ENCODE measurements at places on chromosomes 4 and X.

DNA sequence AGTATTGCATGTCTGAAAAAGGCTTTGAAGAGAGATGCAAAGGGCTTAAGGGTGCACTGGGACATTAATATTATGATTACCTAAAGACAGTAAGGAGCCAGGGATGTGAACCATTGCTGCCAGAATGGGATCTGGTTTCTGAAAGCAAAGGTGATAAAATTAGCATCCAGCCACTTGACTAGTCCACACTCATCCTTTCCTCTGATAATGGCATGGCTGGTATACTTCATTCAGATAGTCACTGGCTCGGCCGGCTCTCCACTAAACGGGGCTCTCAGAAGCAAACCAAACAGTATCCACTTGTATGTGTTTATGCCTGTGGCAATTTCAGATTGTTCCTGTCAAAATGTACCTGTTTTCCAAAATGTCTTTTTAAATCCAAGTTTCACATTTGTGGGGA, 46.4 kb downstream of the MAMLD1 start:
- DNase-seq = no peak

- no peak for DNase-seq
Measured at GRCh38 chr4:89914609-89915550, 20.2 kb downstream of the MMRN1 start.

DNA sequence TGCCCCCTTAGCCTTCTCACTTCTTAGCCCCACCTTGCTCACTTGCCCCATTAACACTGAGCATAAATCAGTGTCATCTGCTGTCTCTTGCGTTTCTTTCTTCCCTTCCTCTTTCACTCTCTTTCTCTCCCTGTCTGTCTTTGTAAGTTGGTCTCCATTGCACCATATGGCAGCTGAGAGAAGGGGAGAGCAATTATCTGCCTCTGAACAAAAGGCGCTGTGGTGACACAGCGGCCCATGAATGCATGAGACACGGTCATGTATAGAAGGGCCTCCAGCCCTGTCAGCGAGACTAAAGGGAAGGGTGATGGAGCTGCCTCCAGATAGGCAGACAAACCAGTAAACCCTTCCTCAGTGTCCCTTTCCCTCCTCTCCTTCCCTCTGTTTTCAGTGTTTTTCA, 88.8 kb upstream of the PCDH18 start:
- no peak for DNase-seq

- DNase-seq = no peak
Measured at GRCh38 chr4:12050357-12050756, 621.7 kb upstream of the HS3ST1 start.

- no peak for DNase-seq
Measured at GRCh38 chr4:29581457-29581856, 1138.7 kb upstream of the PCDH7 start.

DNA sequence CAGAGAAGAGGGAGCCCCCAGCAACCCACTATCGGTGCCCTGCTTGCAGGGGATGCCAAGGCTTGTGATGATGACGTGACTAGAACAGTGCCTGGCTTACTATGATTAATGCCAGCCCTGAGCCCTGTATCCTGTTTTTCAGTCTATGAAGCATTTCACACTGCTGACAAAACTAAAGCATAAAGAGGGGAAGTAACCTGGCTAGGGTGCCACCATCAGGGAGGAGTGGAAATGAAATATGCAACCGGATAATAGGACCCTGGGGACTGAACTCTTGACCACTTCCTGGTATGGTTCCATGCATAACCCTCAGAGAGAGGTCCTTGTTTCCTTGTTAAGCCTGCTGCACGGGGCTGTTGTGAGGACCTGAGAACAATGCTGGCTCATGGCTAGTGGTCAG, 50.3 kb downstream of the MED28 start:
- no peak for DNase-seq

- DNase-seq = no peak
Measured at GRCh38 chr4:53147197-53147596, 218.7 kb downstream of the SCFD2 start.

- no peak for DNase-seq
Measured at GRCh38 chrX:44871931-44872820, 812 bp upstream of the KDM6A start.

DNA sequence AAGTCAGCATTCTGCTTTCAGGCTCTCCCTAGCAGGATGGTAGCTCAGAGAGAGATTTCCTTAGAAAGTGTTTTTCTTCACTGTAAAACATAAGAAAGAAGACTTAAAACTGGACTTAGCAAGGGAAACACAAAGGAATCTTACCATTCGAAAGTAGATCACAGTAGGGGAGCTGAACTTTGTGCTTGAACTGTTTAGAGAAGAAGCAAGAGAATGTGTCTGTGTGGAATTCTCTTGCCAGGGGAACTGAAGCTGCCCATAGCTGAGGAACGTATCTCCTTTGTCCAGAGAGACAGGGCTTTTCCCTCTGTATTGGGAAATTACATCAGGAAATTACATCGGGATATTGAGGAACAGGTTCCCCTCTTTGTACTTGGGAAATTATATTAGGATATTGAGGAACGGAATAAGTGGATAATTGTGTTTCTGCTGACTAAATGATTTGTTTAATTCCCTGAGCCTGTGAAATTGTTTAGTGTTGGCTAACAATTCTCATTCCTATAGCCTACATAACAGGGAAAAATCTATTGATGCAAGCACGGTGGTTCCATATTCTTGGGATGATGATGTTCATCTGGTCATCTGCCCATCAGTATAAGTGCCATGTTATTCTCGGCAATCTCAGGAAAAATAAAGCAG, 21.2 kb downstream of the SRD5A3 start:
- DNase-seq = no peak

GRCh38 chr4:147340111-147340510, 140.8 kb upstream of the EDNRA start:
- DNase-seq = no peak

DNA sequence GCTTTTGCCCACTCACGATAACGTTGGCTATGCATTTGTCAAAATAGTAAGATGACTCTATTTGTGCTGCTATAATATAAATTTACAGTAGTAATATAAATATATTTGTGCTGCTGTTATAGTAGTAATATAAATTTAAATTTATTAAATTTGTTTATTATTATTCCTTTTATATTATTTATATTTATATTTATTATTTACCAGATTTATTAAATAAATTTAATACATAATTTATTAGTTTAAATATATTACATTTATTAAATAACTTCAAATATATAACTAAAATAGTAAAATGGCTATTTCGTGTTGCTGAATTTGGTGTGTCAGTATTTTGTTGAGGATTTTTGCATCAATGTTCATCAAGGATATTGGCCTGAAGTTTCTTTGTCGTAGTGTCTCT, 246.5 kb upstream of the FGF16 start:
- DNase-seq = no peak

DNA sequence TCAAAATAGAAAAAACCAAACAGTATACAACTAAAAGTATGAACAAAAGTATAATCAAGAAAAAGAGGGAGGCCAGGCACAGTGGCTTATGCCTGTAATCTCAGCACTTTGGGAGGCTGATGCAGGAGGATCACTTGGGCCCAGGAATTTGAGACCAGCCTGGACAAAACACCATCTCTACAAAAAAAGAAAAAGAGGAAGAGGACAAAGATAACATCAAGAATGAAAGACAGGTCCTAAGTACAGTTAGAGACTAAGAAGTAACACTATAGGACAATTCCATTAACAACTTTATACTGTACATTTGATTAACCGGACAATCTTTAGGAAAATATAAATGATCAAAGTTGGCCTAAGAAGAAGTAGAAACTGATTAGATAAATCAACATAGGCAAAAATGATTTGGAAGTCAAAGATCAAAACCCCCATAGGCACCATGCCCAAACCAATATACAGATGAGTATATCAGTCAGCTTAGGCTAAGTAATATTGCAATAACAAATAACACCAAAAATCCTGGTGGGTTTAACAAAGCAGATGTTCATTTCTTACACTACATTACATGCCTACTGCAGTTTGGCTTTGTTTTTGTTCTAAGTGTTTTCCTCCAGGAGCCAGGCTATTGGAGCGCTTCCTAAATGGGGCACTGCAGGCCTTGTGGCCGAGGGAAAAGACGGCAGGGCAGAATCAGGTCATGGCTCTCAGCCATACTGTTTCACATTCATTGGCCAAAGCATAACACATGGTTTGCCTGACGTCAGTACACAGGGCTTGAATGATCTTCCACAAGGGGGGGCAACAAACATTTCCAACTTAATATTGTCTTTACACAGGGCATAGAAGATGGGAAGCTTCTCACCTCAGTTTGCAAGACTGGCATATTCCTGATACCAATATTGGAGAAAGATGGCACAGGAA, 42.2 kb upstream of the HGFAC start:
- no peak for DNase-seq

- no peak for DNase-seq
Measured at GRCh38 chr4:14513471-14513870, 488.8 kb upstream of the CPEB2 start.

- no peak for DNase-seq
Measured at GRCh38 chrX:42127563-42127962, 204.2 kb upstream of the CASK start.

DNA sequence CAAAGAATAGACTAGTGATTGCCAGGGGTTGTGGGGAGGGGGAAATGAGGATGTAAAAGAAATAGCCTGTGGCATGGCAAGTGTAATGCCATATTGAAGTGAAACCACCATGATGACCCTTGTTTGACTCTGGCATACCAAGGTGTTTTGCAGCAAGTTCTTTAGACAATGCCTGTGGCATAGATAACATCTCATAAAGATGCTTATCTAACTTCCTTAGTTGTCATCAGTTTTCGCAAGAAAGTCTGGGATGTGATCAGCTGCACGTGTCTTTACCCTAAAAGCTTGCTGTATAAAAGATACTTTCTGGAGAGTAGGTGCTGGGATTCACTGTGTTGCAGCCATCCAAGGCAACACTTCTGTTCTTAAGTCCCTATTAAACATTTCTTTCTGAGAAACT, 176.1 kb upstream of the MAGEB16 start:
- no peak for DNase-seq

GRCh38 chr4:7516773-7517144, 82.0 kb upstream of the PSAPL1 start:
- no peak for DNase-seq

DNA sequence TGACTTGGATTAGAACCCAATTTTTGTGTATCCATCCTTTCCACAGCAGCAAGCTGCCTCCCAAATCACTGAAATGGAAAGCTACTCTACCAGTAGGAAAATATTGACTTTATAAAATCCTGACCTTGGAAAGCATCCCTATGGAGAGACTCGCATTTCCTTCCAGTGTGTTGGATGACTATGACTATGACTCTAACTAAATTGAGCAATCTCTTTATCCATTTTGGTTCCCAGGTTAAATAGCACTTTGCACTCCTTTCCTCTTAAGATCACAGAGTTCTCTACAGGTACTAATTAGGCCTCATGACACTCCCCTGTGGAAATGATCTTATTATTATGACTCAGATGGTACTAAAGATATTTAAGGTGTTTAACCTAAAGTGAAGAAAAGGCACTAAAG, 431.8 kb downstream of the PPARGC1A start:
- no peak for DNase-seq

GRCh38 chr4:138494931-138495330, 252.8 kb upstream of the SLC7A11 start:
- DNase-seq = no peak

- DNase-seq = no peak
Measured at GRCh38 chrX:63784902-63785707, at the start of gene ARHGEF9. TSS of gene ARHGEF9 (minus strand) at chrX:63785214. CDS start at chrX:63785145, 69 bp downstream.

GRCh38 chr4:43316813-43317212, 424.3 kb downstream of the GRXCR1 start:
- DNase-seq = no peak

DNA sequence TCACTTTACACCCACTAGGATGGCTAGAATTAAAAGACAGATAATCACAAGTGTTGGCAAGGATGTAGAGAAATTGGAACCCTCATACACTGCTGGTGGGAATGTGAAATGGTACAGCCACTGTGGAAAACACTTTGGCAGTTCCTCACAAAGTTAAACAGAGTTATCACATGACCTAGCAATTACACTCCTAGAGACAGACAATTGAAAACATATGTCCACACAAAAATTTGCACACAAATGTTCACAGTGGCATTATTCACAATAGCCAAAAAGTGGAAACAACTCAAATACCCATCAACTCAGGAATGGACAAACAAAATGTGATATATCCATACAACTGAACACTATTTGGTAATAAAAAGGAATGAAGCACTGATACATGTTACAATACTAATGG, 5.7 kb downstream of the ZNF280C start:
- no peak for DNase-seq

- DNase-seq = no peak
Measured at GRCh38 chrX:8743126-8743732, 11.3 kb upstream of the ANOS1 start.

GRCh38 chr4:24887881-24888430, 24.9 kb downstream of the CCDC149 start:
- DNase-seq = no peak

- DNase-seq = no peak
Measured at GRCh38 chrX:857376-857775, 226.8 kb downstream of the SHOX start.

DNA sequence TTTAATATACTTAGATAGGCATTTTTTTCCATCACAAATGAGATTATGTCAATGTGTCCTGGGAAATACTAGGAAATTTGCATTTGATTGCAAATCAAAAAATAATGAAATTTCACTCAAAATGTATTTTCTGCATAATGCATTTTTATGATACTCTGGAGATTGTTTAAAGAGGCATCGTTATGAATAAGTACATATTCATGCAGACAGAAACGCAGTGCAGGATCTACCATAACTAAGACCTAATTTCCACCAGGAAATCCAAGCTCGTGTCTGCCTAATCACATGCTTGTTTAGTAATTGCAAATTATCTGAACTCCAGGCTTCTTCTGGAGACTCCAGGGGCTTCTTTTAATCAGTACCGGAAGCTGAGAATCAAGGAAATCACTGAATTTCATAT, 163.5 kb upstream of the MXRA5 start:
- DNase-seq = no peak

- no peak for DNase-seq
Measured at GRCh38 chr4:6891436-6892170, 18.0 kb upstream of the TBC1D14 start.

DNA sequence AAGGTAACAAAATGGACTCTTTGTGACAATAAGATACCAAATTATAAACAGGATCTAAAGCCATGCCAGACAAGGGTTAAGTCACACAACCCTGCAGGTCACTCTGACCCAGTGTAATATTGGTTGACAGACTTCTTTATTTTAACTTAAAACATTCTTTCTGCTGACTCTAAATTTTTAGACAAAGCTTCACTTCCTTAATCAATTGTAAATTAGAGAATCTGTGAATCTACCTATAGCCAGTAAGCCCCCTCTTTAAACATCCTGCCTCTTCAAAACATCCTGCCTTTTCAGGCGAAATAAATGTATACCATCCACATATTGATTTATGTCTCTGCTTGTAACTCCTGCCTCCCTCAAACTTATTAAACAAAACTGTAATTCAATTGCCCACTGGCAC, 14.2 kb downstream of the NUDT6 start:
- no peak for DNase-seq

- no peak for DNase-seq
Measured at GRCh38 chr4:119046263-119046662, 89.4 kb upstream of the MYOZ2 start.

GRCh38 chr4:164959896-164960295, 17.6 kb downstream of the TRIM61 start:
- DNase-seq = no peak

GRCh38 chr4:168694667-168695066, 197.8 kb downstream of the PALLD start:
- no peak for DNase-seq
